NCI-H1105 treated with DMSO at 0.1 percent for 48 hours (cell line): ENCODE measurements at places on chromosomes 4 and X.

DNA sequence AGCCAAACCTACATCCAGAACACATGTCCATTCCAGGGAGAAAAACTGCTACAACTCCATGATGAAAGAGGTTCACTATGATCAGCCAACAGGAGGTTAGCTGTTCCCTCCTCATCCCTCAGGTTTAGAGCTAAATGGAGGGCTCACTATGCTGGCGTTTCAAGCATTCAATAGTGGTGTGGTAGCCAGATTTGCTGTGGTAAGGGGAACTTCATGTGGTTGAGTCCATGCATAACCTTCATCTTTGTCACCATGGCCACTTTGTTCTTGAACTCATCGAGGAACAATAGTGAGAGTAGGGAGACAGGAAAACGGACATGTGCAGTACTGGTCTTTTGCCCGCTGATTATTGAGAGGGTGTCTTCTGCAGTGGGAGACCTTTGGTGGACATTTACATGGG lies 33.8 kb downstream of the ALPK1 start:
- DNase-seq = no peak

DNA sequence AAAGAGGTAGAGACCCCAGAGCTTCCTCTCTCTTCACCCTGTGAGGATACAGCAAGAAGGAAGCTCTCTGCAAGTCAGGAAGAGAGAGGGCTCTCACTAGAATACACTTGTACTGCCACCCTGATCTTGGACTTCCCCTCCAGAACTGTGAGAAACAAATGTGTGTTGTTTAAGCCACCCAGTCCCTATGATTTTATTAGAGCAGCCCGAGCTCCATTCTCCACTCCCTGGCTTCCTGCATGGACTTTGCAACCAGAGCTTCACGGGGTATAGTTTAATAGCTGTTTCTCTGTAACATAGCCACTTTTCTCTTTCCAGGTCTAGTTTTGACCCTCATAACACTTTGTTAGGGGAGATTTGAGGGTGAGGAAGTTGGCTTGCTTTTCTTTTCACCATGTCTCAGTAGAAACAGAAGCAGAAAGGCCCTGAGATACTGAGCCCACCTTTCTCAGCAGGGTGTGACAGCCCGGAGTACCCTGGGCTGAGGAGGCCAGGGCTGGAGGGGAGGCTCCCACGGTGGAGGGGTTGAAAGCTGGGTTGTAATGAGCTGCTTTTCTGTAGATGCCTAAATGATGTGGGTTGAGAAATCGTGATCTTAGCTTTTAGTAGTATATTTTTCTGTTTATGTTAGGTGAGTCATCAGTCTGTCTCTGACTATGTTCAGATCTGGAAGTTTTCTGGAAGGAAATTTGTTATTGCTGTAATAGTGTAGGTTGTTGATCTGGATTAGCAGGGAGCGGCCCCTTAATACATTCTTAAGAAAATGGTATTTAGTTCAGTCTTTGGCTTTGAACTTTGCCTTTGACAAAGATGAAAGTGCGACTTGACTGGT lies 118.6 kb downstream of the PTTG2 start:
- no peak for DNase-seq

DNA sequence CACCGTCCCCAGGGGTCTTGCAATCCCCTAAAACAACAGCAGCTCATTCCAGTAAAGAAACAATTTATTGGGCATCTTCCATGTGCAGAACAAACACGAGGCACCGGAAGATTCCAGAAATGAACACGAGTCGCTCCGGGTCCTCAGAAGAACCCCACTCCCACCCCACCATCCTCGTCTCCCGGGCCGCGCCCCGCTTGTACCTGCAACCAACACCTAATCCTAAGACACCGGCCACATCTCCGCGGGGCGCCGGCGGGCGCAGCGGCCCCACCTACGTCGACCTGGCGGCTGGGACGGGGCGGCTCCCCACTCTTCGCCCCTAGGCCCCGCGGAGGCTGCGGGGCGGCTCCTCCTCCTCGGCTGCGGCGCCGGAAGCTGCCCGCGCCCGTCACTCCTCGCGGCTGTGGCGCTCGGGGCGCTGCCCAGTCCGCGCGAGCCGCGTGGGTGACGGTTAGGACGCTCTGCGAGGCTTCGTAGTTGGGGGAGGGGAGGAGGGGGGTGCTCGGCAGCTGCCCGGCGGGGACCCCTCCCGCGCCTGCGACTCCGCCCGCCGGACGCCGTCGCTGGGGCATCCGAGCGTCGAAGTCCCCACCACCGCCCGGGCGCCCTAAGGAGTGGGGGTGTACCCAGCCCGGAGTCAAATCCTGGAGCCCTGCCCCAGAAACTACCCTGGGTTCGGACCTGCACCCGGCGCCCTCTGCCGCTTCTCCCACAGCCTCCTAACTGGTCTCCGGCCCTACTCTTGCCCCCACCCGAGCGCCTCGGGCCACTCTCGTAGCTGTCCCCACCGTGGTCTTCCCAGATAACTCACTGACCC lies at the start of gene CCDC158:
Gene CCDC158, minus strand, starts transcription at position 380 of the 820 bp plus-strand sequence. CDS start 17,934 bp downstream, outside the sequence.
- no peak for DNase-seq

- no peak for DNase-seq
Observed at GRCh38 chrX:33989936-33990335, 142.2 kb downstream of the FAM47A start.

- DNase-seq = peak; percentile 0
Observed at GRCh38 chrX:57528670-57529255, 63.0 kb upstream of the ZXDB start.

DNA sequence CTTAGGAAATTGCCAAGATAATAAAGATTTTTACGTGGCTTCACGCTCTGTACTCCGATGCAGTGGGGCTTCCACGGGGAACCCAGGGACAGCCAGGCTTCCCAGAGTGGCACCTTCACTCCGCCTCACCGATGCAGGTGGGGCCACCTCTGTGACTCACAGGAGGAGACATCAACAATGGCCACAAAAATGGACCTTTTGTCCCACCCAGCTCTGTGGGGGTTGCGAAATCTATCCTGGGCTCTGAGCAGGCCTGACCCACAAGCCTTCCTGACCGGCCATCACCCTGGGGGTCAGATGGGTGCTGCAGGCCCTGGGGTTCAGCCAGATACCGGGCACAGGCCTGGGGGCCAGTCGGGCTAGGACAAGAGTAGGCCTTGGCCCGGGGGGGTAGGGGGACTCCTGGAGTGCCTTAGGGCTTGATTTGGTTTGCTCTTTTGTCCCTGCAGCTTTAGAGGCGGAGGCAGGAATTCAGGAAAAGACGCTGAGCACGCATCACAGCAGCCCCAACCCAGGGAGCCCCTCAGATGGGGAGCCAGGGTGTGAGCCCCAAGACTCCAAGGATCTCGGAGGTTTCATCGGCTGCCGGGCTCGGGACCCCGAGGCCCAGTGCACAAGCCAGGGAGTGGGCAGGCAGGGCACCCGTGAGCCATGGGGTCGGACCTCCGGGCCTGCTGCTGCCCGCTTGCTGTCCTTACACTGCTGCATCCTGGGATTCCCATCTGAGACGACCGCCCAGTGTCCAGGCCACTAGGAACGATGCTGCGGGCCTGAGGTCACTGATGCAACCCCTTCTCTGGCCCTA lies 136.5 kb upstream of the NKX1-1 start:
- no peak for DNase-seq

DNA sequence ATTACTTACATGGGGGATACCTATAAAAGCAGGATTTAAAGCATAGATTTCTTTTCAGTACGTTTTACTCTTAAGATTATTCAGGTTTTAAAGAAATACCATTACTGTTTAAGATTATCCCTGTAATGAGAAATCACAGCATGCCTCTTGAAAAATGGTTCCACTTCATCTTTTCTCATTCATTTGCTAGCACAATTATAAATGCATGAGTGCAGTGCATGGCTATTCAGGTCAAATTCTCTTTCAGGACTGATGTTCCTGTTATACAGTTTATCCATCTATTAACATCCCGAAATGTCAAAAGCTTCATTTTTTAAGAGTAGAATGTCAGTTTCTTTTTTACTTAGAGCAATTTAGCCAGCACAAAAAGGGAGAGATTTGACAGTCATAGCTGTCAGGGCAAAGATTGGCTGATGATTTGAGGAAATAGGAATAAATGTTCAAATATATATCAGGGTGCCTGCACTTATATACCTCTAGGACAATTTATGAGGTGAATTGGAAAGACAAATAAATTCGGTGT lies 135.2 kb downstream of the ADGRL3 start:
- DNase-seq = no peak

GRCh38 chr4:113327494-113327893 lies 278.0 kb downstream of the ANK2 start:
- DNase-seq = no peak

DNA sequence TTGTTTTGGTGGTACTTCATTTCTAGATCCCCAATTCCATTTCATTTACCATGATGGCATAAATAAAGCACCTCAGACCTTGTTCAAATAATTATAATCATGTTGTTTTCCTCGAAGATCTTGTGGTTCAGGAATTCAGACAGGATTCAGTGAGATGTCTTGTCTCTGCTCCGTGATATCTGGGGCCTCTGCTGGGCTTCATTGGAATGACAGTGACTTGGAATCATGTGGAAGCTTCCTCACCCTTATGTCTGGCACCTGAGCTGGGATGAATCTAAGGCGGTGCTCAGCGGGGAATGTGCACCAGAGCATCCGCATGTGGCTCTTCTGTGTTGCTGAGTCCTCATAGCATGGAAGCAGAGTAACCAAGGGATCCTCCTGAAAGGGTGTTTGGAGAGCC lies 132.2 kb downstream of the VEGFC start:
- no peak for DNase-seq

DNA sequence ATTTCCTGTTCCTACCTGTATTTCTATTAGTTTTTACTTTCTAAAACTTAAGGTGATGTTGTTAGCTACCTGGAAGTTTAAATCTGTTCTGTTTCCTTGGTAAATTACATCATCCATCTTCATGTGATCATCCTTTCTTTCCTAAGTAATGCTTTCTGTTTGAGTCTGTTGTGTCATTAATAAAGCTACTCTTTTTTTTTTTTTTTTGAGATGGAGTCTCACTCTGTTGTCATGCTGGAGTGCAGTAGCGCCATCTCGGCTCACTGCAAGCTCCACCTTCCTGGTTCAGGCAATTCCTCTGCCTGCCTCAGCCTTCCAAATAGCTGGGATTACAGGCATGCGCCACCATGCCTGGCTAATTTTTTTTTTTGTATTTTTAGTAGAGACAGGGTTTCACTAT lies 73.3 kb downstream of the FIP1L1 start:
- DNase-seq = no peak

GRCh38 chrX:155068165-155068564 lies 2.8 kb downstream of the CMC4 start:
- no peak for DNase-seq

DNA sequence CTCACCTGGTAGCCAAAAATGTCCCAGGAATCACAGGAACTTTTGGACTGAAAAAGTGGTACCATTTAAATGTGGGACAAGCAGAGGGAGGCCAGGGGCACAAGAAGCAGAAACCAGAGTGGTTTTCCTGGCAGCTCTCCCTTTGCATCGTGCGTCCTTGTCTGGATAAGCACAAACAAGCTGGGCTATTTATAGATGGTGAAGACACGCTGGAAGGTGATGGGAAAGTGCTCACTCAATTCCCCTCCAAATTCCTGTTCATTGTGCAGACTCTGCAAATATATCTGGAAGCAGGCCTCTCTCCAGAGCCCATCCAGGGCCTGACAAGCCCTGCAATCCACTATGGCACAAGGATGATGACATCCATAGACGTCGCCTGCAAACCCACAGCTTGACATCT lies 63.6 kb upstream of the MAP3K15 start:
- DNase-seq = no peak

DNA sequence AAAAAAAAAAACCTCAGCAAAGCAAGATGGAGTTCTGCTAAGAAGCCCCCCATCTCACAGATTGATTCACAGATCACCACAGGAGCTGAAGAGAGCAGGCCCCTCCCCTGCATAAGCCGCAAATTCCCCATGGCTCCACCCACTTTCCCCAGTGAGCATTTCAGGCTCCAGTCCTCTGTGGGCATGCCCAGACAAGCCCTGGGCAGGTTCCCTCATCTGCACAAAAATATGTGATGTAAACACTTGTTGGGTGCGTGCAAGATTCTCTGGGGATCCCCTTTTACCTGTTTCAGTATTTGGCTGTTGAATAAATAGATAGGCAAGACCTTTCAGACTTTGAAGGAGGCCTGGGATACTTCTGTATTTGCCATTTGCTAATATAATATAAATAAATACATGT lies 514.3 kb downstream of the PCDH7 start:
- peak; percentile 1 for DNase-seq

- DNase-seq = no peak
Observed at GRCh38 chr4:182653596-182653995, 263.6 kb downstream of the DCTD start.

- DNase-seq = no peak
Observed at GRCh38 chr4:28435314-28435713, 1574.7 kb downstream of the STIM2 start.

GRCh38 chrX:139932901-139933796 lies at the start of gene ATP11C:
ATP11C (minus strand) TSS chrX:139933053; CDS start chrX:139932042, 1,011 bp downstream.
- peak; percentile 48 for DNase-seq

GRCh38 chrX:12978205-12979025 lies 3.5 kb downstream of the TMSB4X start:
- DNase-seq = peak; percentile 15

- DNase-seq = no peak
Observed at GRCh38 chr4:3284734-3285557, 7.9 kb upstream of the RGS12 start.

GRCh38 chr4:48334900-48335384 lies 6.4 kb upstream of the SLAIN2 start:
- DNase-seq = peak; percentile 27

DNA sequence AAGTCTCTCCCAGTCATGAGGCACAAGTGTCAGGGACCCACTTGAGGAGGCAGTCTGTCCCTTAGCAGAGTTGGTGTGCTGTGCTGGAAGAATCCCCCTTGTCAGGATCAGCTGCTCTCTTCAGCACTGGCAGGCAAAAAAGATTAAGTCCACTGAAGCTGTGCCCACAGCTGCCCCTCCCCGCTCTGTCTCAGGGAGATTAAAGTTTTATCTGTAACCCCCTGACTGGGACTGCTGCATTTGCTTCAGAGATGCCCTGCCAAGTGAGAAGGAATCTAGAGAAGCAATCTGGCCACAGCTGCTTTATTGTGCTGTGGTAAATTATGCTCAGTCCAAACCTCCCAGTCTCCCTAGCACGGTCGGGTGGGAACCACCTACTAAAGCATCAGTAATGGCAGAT lies 37.4 kb upstream of the HEPH start:
- no peak for DNase-seq

DNA sequence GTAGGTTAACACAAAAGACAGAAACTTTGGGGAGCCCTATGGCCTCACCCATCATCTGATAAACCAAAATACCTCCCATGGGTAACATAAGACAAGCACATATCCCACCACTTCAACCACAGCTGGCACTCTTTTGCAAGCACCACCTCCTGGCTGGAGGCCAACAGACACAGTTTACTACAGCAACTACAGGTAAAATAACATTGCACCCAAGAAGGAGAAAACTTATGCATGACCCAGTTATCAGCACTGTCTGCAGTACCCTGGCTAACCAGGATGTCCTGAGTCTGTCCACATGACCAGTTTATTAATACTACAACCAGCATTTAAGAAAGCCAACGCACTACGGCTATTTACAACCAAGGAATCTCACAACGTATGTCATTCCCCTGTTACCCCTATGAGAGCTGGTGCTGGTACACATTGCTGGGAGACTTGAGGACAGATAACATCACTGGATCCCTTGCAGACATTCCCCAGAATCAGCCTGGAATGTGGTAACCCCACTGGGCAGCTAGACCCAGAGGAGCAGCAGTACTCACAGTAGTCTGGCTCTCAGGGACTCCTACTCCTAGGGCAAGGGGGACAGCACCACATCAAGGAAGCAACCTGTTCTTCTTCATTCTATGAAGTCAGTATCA lies 32.0 kb downstream of the ELF2 start:
- DNase-seq = peak; percentile 37
